ENCODE measurements at places on chromosomes 2 and 18.

DNA sequence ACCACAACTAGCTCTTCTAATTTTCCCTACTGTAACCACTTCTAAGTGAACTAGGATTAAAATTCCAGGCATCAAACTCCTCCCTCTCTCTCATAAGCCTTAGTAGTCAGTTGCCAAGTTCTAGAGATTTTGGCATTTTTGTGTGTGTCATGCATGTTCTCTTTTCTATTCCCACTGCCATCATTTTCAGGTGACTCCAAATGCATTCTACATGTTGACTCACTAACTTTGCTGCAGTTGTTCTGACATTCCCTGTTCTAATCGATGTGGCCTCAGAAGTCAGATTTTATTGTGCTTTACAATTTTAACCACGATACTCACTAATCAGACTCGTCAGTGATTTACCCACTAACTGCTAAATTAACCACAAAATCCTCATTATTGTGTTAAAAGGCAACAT is 13.3 kb downstream of the DSC1 start:
- no peak for DNase-seq

DNA sequence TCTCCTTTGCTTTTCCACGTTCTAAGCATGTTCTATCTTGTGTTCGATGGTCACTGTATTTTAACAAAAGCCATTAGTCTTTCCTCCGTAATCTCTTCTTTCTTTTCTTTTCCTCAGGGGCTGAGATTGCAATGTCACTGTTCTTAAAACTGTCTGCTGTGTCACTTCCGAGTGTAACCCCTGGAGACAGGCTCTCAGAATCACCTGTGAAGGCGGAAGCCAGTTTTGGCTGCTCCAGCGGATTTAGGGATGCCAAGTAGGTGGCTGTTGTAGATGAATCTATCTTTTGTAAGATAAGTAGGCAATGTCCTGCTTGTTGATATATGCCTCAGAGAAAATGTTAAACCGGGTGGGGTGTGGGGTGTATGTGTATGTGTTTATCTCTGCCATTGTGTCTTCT is 94.7 kb upstream of the L3MBTL4 start:
- no peak for DNase-seq

- no peak for DNase-seq
These were observed 99.6 kb downstream of the PTGR3 start for GRCh38 chr18:75109319-75109691.

GRCh38 chr18:9287036-9287435 is 47.5 kb upstream of the TWSG1 start:
- no peak for DNase-seq

DNA sequence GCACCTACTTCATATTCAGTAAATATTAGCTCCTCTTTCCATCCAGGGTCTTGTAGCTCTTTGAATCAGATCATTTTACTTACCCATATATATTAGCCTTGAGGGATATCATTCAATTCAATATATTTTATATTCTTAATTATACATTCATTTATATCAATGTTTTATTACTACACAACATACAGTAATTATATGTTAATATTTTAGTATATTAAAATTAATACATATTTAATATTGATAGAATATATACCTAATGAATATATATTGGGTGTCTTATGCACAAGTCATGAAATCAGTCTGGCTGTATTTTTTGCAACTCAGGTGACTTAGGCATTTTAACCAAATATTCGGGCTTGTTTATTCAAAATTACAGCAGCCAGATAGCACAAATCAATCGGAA is 37.2 kb downstream of the POU3F3 start:
- DNase-seq = no peak

- no peak for DNase-seq
These were observed 23.7 kb downstream of the TBC1D8 start for GRCh38 chr2:101127319-101128056.

- no peak for DNase-seq
These were observed 61.7 kb upstream of the SPTBN1 start for GRCh38 chr2:54394392-54394791.

DNA sequence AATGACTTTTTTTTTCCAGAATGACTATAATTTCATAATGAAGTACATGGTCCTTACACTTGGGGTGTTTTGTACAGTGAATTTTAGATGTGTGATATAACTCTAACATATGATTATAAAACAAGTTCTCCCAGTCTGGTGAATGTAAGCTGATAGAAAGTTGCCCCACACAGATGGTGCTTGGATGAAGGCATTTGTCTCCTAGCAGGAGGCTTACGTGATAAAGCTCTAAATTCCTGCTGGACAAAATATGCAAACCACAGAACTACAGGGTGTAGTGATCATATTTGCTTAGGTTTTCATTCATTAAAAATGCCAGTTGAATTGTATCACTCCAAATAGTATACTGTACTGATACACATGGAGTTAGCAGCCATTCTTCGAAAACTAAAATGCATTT is 85.5 kb downstream of the DSC3 start:
- no peak for DNase-seq

GRCh38 chr18:3449512-3450011 is 410 bp upstream of the TGIF1 start:
- DNase-seq = peak; percentile 72

DNA sequence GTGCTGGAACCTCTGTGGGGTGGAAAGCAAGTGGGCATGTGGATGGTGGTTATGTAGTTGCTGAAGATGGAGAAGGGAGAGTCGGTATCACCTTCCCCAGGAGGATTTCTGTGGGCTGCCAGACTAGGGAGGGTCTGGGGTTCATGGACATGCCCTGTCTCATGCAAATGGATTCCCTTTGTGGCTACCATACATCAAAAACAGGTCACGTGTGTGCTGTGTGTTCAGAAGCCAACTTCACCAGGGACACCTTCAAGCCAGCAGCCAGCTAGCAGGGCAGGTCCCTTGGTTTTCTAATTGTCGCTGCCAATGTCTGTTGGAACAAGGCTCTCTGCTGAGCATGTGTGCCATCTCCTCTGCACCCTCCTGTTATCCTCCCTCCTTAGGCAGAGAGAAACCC is 155.2 kb downstream of the ATP9B start:
- no peak for DNase-seq

DNA sequence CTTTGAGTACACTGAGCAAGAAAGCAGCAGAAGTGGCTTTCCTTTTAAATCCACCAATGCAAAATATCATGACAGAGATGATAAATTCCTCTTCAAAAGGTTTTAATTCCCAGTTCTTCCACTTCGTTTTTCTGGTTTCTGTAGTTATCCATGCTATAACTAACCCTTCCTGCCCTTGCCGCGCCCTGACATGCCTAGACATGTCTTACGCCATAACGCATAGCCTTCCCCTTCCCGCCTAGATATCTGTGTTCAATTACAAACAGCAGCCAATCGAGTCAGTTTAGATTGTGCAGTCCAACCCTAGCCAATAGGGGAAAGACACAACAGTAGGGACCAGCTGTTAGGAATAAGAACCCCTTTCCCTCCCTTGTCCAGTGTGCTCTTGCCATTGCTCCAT is 16.1 kb downstream of the PRPF40A start:
- DNase-seq = no peak

DNA sequence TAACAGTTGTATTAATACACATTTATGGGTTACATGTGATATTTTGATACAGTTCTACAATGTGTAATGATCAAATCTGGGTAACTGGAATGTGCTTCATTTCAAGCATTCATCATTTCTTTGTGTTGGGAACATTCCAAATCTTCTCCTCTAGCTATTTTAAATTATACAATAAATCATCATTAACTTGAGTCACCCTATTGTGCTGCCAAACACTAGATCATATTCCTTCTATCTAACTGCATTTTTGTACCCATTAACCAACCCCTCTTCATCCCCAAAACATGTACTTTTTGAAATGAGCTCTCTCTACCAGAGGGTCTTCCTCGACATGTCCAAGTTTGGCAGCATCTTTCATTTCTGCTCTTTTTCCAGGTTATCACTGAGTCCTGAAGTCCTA is 81.1 kb upstream of the TTC39C start:
- no peak for DNase-seq

DNA sequence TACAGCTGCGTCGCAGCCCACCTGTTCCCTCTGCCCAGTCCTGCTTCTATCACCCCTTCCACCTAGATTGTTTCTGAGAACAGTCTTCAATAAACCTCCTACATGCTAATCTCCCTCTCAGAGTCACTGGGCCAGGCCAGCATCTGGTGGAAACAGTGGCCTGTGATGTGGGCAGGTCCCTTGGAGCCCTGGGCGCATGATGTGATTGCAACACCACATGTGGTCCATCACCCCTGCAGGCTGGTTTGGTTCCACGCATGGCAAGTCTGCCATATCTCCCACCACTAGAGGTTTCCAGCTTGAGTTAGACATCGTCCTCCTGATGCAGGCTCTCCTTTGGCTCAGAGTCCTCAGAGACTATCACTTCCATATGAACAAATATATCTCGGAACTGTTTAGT is 83.5 kb downstream of the PRKCE start:
- no peak for DNase-seq

GRCh38 chr2:113127646-113128570 is 510 bp downstream of the IL1RN start:
- DNase-seq = no peak

- no peak for DNase-seq
These were observed 458.8 kb upstream of the MEX3C start for GRCh38 chr18:51656249-51656648.

- DNase-seq = no peak
These were observed 1.5 kb downstream of the LBX2 start for GRCh38 chr2:74497777-74498499.

DNA sequence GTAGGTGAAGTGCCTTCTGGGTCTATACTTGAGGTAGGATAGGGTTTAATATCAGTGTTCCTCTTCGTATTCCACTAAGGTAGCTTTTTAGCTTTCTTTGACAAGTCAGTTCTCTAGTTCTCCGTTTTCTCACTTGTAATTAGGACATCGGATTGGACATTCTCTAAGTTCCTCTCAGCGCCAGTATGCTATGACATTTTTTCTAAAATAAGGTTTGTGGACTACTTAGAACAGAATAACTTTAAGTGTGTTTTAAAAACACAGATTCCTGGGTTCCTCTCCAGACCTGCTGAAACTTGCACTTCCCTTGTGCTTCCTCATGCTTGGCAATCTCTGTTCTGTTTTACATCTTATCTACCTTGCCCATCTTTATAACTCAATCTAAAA is 69.3 kb upstream of the YWHAQ start:
- no peak for DNase-seq

- no peak for DNase-seq
These were observed 143.2 kb downstream of the MEIS1 start for GRCh38 chr2:66578054-66578686.

GRCh38 chr18:59799383-59800015 is 100.3 kb upstream of the PMAIP1 start:
- no peak for DNase-seq

DNA sequence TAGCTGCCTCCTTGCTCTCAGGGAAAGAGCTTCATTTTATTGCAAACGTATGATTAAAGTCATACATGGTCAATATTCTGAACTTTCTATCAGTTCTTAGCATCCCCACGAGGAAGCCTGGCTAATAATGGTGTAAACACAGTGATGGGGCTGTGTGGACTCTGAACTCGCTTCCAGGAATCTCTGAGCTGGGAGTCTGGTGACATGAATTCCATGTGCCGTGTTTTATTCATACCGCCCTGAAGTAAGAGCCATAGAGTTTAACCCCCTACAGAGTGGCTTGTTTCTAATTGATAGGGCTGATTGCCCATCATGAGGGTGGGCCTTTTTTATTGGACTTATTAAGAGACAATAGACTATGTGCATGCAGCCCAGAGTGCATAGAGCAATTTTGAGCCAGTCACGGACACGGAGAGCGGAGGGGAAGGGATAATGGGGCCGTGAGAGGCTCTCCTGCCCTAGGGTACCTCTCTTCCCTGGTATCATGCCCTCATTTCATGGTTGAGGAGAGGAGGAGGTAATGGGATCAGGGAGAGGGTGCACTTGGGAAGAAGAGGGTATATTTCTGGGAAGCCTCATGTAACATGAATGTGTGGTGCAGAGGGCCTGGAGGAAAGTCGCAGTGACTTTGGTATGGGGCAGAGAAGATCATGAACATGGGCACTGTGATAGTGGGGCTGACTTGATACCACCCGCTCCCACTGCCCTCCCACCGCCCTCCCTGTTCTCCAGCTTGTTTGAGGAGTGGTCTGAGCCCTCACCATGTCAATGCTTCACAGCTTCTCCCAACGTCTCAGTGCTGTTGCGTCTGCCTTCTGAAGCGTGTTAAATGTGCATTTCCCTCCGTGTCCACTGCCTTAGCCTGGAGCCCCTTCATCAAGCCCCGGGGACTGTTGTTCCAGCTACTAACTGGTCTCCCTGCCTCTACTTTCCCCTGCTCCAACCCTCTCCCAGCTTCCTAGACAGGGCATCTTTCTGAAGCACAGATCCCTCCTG is 73.2 kb downstream of the IL1R2 start:
- DNase-seq = no peak

All from WERI-Rb-1 (cell line).